Sciatic nerve (tissue), 2 donors: ENCODE measurements at places on chromosomes 6 and 20.

DNA sequence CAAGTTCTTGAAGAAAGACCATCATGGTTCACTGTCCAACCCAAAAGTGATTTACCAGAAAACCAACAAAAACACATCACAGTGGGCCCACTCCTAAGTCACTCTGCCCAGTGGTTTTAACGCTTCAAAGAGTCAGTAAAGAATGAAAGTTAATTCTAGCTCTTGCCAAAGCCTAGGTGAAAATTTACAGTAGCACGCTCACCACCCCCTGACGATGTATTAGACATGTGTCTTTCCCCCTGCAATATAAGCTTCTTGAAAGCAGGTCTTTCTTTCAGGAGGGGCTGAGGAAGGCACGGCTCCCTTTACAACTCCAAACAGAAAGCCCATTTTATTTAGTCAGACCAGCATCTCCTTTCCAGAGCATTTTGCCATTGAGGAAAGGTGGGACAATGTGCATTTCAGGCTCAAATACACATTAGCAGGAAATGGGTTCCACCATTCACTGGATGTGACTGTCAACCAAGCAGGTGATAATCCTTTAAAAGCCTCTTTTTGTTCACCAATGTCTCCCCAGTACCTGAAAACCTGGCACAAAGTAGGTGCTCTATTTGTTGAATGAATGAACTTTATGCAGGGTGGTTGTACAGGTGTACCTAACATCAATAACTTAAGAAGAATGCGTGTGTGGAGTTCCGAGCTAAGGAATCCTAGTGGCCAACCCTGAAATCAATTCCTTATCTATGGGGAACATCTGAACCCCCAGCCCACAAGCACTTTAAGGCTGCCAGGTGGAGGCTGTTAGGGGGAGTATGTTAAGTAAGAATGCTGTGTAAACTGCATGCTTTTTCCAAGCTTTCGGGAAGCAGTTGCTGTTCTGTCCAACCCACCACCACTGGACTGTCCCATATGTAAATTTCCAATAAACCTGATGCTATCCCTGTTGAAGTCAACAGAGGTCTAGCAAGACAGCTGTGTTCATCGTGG lies 11.4 kb downstream of the EZR start:
- no peak for DNase-seq

DNA sequence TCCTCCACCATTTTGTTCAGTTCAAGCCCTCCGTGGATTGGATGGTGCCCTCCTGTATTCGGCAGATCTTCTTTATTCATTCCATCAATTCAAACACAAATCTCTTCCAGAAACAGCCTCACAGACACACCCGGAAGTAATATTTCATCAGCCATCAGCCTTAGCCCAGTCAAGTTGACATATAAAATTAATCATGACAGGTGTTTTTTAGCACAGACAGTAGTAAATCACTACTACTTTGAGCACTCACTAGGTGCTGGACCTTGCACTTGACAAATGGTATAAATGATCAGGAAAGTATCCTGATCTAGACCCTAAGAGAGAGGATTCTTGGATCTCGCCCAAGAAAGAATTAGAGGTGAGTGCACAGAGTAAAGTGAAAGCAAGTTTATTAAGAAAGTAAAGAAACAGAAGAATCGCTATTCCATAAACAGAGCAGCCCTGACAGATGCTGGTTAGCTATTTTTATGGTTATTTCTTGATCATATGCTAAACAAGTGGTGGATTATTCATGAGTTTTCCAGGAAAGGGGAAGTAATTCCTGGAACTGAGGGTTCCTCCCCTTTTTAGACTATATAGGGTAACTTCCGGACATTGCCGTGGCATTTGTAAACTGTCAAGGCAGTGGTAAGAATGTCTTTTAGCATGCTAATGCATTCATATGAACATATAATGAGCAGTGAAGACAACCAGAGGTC lies 194.6 kb upstream of the LAMP5 start:
- no peak for DNase-seq

GRCh38 chr6:74050921-74051320 lies 354.9 kb downstream of the CD109 start:
- DNase-seq, result no peak

- peak; percentile 49 for DNase-seq
Measured at GRCh38 chr6:167560673-167561569, 236.0 kb downstream of the TTLL2 start.

GRCh38 chr6:90187437-90188121 lies 109.1 kb downstream of the BACH2 start:
- DNase-seq, result no peak

- no peak for DNase-seq
Measured at GRCh38 chr20:35680452-35681183, 15.9 kb upstream of the CPNE1 start.

- no peak for DNase-seq
Measured at GRCh38 chr6:23246896-23247295, 677.5 kb downstream of the HDGFL1 start.

GRCh38 chr6:150741633-150742200 lies 123.8 kb upstream of the MTHFD1L start:
- DNase-seq, result no peak

- DNase-seq, result no peak
Measured at GRCh38 chr6:161511447-161512095, 237.7 kb upstream of the AGPAT4 start.

DNA sequence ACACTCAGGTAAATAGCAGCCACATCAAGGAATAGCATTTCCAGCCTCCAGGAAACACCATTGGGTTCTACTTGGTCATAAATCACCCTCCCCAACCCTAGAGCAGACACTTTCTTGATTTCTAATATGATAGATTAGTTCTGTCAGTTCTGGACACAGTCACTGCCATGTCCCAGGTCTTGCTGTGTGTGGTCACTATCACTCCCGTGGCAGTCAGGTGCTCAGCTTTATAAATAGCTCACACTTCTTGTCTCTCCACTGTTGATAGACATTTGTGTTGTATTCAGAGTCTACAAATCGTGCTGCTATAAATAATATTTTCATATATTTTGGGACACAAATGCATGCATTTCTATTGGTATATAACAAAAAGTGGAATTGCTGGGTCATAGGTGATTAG lies 13.3 kb downstream of the HLA-F start:
- no peak for DNase-seq

DNA sequence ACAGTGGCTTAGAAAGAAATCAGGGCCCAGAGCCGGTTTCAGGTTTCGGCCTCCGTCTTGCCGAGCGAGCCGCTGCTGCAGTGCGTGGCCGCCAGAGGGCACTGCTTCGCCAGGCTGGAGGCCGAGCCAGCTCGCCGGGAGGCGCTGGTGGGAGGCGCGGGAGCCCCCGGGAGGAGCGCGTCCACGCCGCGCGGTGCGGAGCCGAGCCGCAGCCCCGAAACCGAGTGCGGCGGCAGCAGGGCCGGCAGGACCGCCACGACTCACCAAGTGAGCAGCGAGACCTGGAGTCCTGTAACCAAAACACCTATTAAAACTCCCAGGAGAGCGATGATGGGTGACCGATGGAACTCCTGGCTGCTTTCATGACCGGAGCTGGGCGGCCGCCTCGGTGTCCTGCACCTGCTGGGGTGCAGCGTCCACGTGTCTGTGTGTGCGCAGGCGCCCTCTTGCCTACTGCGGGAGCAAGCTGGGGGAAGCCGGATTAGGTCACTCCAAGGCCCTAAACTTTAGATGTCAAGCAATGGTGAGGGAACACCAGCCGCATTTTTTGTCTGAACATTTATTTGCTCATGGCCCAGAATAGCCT lies 186.9 kb upstream of the UST start:
- peak; percentile 89 for DNase-seq

DNA sequence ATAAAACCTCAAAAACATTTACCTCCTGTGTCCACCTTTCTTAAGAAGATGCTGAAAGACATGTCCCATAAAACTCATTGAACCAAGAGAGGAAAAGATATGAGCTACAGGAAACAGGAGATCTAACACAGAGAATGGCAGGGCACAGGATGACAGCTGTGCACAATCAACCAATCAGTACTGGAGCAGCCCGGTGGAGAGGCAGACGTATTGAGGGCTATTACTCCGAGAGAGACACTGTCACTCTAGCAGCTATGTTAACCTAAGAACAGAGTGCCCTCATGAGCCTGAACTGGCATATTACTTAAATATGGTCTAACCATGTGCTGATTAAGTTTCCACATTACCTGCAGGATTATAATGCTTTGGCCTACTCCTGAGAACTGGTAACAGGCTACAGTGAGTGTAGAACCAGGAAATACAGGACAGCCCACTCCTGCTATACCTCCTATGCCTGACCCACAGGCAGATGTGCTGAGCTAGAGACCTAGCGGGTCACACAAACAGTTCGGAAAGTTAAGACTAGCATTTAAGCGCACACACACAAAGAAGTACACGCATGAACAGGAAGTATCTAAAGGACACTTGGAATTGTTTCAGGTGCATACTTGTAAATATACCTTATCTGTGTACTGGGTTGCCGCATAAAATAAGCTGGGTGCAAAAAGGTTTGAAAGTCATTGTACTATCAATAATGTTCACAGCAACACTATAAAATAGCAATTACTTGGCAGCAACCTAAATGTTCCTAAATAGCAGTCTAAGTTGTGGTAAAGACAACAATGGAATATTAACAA lies 199.3 kb upstream of the SHLD1 start:
- no peak for DNase-seq

GRCh38 chr20:8932192-8933165 lies 136.4 kb upstream of the PLCB4 start:
- no peak for DNase-seq

- DNase-seq, result no peak
Measured at GRCh38 chr6:4703382-4703781, 72.8 kb upstream of the CDYL start.

DNA sequence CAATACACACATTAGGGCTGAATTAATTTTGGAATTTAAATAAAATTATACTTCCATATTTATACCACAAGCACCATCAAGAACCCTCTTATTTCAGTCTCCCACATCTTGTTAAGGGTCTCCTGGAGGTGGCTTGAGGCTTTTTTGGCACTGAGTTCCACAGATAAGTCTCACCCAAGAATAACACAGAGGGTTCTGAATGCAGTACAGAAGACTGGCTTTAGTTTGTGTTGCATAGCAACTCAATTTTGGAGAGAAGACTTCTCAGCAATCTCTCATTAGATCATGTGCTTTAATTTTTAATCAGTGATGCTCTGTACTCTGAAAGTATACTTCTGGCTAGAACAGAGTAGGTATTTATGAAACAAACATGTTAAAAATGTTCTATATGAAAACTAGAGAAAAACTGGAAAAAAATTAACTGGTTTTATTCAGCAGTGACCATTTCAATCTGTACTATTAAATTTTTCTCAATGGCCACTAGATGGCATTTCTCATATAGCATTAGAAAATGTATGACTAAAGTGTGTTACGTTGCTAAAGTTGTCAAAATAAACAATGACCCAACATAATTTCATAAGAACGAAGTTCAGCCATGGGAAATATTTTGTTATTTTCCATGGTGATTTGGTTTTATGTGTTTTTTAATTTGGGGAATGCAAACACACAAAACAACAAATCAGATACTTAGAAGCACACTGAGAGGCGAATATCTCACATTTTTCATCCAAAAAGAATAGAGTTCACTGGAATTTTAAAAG lies 32.7 kb upstream of the MAP7 start:
- DNase-seq, result no peak

GRCh38 chr20:49345524-49345923 lies 67.7 kb upstream of the ZNFX1 start:
- no peak for DNase-seq

- DNase-seq, result no peak
Measured at GRCh38 chr6:148720897-148721296, 25.9 kb upstream of the UST start.

DNA sequence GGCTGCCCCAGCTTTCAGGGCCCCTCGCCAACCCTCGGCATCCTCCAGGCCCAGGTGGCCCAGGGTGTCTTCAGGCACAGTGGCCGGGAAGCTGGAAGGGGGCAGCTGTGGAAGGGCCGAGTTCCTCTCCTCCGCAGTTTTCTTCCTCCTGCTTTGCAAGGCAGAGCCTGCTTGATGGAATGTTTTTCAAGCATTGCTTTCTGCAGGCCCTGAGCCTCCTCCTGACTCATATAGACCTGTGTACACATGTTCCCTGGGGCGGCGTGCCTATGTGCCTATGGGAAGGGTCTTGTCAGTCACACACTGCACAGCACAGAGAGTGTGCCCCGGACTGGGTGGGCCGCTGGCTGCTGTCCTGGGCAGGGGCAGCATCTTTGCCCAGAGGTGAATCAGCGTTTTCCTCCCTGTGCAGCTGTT lies 107.5 kb downstream of the ERMARD start:
- peak; percentile 49 for DNase-seq

DNA sequence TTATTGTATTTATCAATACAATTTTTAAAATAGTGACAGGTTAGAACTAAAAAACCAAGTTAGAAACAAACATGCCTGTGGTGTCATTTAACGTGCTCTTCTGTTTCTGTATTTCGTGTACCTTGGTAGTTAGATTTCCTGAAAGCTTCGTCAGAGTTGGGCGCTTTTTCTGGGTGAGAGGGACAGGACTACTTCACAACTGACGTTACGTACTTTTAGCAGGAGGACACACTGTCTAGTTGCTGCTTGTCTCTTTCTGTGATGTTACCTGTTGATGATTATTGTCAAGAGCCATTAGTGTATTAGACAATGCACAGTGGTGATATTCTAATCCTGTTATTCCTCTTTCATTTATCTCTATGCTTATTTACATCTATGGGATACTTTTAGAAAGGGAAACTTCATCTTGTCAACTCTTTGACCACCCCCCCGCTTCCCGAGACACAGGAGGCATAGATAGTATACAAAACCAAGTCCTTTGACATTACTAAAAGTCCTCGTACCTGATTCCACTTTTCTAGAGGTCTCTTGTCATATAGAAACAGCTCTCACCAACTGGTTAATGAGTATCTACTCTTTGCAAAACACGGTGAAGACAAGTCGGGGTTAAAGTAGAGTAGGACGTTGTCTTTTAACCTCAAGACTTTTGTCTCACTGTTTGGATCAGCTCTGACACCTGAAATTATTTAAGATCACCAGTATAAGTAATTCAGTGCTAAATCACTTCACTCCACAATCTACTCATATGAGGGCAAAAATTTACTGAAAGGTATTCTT lies 96.3 kb downstream of the LYRM2 start:
- no peak for DNase-seq

- no peak for DNase-seq
Measured at GRCh38 chr6:44267252-44267651, 1.9 kb upstream of the NFKBIE start.

- DNase-seq, result no peak
Measured at GRCh38 chr6:21273451-21273850, 320.1 kb upstream of the SOX4 start.

DNA sequence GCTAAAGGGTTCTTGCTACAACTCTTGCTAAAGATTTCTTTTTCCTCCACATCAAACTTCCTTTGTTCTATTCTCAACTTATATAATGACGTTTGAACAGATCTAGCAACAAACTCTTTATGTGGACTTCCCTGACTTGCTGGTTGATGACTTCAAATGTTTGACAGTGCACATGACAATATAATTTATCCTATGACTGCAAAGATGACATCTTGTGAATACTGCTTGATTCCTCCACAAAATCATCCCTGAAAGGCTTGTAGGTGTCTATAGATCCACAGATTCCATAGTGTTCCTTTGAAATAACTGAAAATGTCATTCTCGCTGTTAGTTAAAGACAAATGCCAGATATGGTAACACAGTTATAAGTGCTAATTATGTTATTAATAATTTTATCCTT lies 478.9 kb downstream of the NKAIN2 start:
- no peak for DNase-seq

- DNase-seq, result peak; percentile 60
Measured at GRCh38 chr6:30749554-30750378, 5.4 kb upstream of the IER3 start.
